ENCODE measurements at places on chromosomes 2 and 18.
A peak's percentile ranks its signal among the peaks of the same experiment; 100 is the strongest.

DNA sequence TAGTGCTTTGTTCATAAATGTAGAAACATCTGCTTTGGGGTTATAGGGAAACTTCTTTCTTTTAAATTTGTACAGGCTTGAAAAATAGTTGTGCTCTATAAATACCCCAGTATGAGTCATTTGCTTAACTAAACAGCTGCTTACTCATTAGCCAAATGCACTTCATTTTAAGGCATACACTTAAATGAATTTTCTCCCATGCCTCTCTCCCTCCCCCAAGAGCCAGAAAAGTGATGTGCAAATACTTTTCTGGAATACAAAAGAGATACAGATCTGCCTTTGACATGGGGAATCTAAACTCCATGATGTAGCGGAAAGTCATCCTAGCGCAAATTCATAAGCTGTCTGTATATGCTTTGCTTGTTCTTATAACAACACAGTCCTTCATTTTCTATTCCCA, 469.4 kb downstream of the DLGAP1 start:
- H3K4me3 ChIP-seq, result no peak overlapping the region
- no peaks in the 10 kb centered on the region for H3K27me3 ChIP-seq
- peaks cover 30% of the 10 kb centered on the region for H3K4me1 ChIP-seq
- no peaks in the 10 kb centered on the region for H3K36me3 ChIP-seq

GRCh38 chr2:12212841-12213597, 466.6 kb downstream of the LPIN1 start:
- no peaks in the 10 kb centered on the region for H3K27me3 ChIP-seq
- DNase-seq, result no peak
- no peak overlapping the region for H3K27ac ChIP-seq

- DNase-seq, result no peak
- H3K27me3 ChIP-seq, result peaks cover 2% of the 10 kb centered on the region
- no peak overlapping the region for H3K27ac ChIP-seq
- H3K36me3 ChIP-seq, result no peaks in the 10 kb centered on the region
- peaks cover 27% of the 10 kb centered on the region for H3K4me1 ChIP-seq
Observed at GRCh38 chr18:7470101-7470500, 97.0 kb upstream of the PTPRM start.

- H3K36me3 ChIP-seq, result no peaks in the 10 kb centered on the region
- H3K4me3 ChIP-seq, result no peak overlapping the region
- no peak for DNase-seq
- peaks cover 2% of the 10 kb centered on the region for H3K27me3 ChIP-seq
- no peak overlapping the region for H3K27ac ChIP-seq
- H3K4me1 ChIP-seq, result peaks cover 5% of the 10 kb centered on the region
Observed at GRCh38 chr18:35164133-35164532, 76.7 kb upstream of the ZNF397 start.

DNA sequence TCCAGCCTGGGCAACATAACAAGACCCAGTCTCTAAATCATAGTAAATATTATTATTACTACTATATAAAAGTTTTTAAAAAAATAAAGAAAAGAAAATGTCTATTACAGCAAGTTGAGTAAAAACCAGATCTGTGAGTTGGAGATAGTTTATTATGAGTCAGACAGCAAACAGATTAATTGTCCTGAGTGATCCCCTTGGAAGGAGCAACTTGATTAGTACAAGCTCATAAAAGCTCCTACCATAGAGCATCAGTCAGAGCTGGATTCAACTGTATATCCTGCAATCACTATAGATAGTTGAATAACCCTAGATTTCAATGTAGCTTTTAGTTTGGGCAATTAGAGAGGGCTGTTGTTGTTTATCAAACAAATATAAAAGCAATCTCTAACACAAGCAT, 84.1 kb downstream of the TRABD2A start:
- no peak for DNase-seq
- H3K4me1 ChIP-seq, result no peaks in the 10 kb centered on the region
- H3K27ac ChIP-seq, result no peak overlapping the region
- H3K36me3 ChIP-seq, result no peaks in the 10 kb centered on the region
- H3K27me3 ChIP-seq, result no peaks in the 10 kb centered on the region

- no peak overlapping the region for H3K27ac ChIP-seq
- no peak for DNase-seq
- peaks cover 39% of the 10 kb centered on the region for H3K27me3 ChIP-seq
- H3K36me3 ChIP-seq, result no peaks in the 10 kb centered on the region
Observed at GRCh38 chr2:198062826-198063225, 258.4 kb downstream of the PLCL1 start.

- H3K4me1 ChIP-seq, result peaks cover 28% of the 10 kb centered on the region
- peaks cover 35% of the 10 kb centered on the region for H3K36me3 ChIP-seq
- no peaks in the 10 kb centered on the region for H3K27me3 ChIP-seq
- H3K4me3 ChIP-seq, result no peak overlapping the region
- H3K27ac ChIP-seq, result no peak overlapping the region
Observed at GRCh38 chr2:168698969-168699368, 103.5 kb upstream of the NOSTRIN start.

DNA sequence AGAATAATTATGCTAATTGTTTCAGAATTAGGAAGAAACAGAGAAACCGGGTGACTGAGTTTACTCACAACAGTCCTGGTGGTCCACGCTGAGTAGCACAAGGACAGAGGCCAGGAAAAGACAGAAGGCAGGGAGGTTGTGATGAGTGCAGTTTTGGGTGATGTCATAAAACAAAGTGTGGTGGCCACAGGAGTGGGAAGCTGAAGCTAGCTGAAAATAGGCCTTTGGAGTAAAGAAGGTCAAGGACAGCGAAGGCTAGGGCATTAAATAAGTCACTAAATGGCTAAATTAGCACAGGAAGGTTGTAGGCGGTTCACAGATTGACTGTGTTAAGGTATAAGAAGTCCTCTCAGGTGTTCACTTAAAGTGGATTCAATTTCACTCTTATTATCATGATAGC, 120.9 kb upstream of the TTN start:
- no peak overlapping the region for H3K4me3 ChIP-seq
- no peak overlapping the region for H3K27ac ChIP-seq
- H3K4me1 ChIP-seq, result peaks cover 8% of the 10 kb centered on the region
- no peak for DNase-seq
- peaks cover 7% of the 10 kb centered on the region for H3K36me3 ChIP-seq
- H3K27me3 ChIP-seq, result peaks cover 3% of the 10 kb centered on the region

- no peak overlapping the region for H3K4me3 ChIP-seq
- H3K27ac ChIP-seq, result no peak overlapping the region
- no peaks in the 10 kb centered on the region for H3K36me3 ChIP-seq
- peaks cover 2% of the 10 kb centered on the region for H3K4me1 ChIP-seq
- H3K27me3 ChIP-seq, result no peaks in the 10 kb centered on the region
- DNase-seq, result no peak
Observed at GRCh38 chr2:55511508-55512124, 7.9 kb upstream of the CFAP36 start.

GRCh38 chr2:182910965-182911364, 44.5 kb upstream of the FRZB start:
- no peak overlapping the region for H3K27ac ChIP-seq
- H3K4me1 ChIP-seq, result peaks cover 18% of the 10 kb centered on the region
- H3K4me3 ChIP-seq, result no peak overlapping the region
- no peak for DNase-seq
- H3K36me3 ChIP-seq, result peaks cover 43% of the 10 kb centered on the region

DNA sequence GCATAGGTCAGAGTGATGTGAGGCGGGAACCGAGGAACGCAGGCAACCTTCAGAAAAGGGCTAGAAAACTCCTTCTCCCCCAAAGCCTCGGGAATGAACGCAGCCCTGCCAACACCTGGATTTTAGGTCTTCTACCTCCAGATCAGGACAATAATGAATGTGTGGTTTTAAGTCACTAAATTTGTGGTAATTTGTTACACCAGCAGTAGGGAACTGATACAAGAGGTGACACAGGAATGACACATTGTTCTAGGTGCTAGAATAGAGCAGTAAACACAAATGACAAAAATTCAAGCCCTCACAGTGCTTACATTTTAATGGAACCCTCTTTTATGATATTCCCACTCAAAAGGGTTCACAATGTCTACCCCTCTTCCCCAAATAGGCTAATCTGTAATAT, 39.2 kb upstream of the EML4 start:
- H3K27ac ChIP-seq, result no peak overlapping the region
- peaks cover 71% of the 10 kb centered on the region for H3K4me1 ChIP-seq
- no peaks in the 10 kb centered on the region for H3K36me3 ChIP-seq

- H3K4me3 ChIP-seq, result no peak overlapping the region
- no peaks in the 10 kb centered on the region for H3K27me3 ChIP-seq
- H3K36me3 ChIP-seq, result peaks cover 2% of the 10 kb centered on the region
- DNase-seq, result no peak
Observed at GRCh38 chr18:468955-469790, 31.3 kb downstream of the COLEC12 start.

- DNase-seq, result no peak
- no peaks in the 10 kb centered on the region for H3K27me3 ChIP-seq
- H3K27ac ChIP-seq, result peak overlapping the region; percentile 61
- H3K36me3 ChIP-seq, result peaks cover 2% of the 10 kb centered on the region
- H3K4me1 ChIP-seq, result peaks cover 27% of the 10 kb centered on the region
Observed at GRCh38 chr2:101064868-101065549, 62.9 kb downstream of the RPL31 start.
